ENCODE measurements at places on chromosomes 13 and 19.
A peak's percentile ranks its signal among the peaks of the same experiment; 100 is the strongest.

DNA sequence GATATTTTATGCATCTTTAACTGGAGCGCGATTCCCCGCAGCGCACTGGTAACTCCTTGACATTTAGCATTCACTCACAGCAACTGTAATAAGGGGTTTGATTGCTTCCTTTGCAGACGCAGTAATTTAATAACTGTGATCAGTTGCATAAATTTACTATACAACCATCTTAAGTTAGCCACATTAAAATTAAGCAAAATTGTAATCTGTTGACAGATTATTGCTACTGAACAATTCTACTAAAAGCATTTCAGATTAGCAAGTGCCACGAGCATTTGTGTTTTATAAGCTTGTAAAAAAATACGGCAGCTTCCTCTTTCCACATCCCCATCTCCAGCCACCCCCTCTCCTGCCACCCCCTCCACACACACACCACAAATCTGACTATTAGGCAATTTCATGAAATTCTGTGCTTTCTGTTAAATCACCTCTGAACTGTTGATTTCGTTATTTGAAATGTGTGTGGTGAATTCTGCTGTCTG, 44.4 kb downstream of the TSHZ3 start:
- H3K4me3 ChIP-seq, result no peak overlapping the region
- no peaks in the 10 kb centered on the region for H3K4me1 ChIP-seq
- H3K27ac ChIP-seq, result no peak overlapping the region

DNA sequence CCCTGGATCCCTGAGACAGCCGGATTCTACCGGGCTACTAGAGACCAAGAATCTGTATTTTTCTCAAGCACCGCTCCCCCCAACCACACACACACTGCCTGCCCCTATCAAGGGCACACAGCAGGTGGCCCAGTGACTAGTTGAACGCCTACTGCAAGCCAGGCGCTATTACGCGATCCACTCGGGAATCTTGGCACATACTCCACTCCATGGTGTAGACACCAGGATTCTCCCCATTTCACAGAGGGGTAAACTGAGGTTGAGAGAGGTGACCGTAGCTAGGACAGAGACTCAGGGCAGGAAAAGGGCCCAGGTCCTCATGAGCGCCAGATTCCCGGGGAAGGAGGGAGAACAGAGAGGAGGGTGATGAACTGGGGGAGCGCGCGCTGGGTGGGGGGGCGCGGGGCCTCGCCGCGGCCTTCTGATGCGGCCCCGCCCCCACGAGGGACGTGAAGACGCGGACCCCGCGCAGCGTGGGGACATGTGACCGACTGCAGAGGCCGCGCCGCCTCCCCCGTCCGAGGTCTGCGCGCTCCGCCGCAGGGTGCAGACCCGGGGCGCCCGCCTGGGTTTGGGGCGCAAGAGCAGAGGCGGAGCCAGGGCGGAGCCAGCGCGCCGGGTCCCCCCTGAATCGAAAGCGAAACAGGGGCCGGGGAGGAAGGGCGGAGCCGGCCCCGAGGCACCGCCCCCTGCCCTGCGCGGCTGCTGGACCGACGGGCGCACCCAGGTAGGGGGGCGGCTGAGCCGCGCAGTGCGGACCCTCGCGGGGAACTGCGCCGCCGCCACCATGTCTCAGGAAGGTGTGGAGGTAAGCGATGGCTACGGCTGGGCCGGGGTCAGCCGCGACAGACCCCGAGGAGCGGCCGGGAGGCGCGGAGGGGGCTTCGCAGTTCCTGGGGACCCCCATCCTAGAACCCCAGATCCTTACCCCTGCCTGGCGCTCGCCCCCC, at the start of gene SHFL:
Gene SHFL, plus strand, starts transcription at position 677 of the 950 bp plus-strand sequence. Its CDS starts 111 bp downstream, at position 788.
- DNase-seq, result peak; percentile 78
- H3K36me3 ChIP-seq, result peaks cover 15% of the 10 kb centered on the region
- peak within 1 kb of the TSS; percentile 99 for H3K4me3 ChIP-seq
- no peaks in the 10 kb centered on the region for H3K27me3 ChIP-seq
- H3K4me1 ChIP-seq, result peaks cover 19% of the 10 kb centered on the region

DNA sequence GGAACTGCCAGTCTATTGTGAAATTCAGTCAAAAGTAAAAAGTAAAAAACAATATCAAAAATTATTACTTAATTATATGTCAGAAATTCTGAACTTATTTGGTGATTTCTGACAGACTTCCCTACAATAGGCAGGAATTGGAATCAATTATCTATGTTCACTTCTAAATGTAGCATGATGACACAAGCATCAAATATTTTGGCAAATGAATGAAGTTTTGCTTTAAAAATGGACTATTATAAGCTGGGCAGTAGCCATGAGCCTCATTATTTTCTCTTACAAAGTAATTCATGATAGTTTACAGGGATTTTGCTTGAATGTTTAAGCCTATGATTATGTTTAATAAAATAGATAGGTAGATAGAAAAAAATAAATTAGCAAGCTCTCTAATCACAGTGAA, 582.6 kb downstream of the SLITRK6 start:
- H3K4me1 ChIP-seq, result no peaks in the 10 kb centered on the region
- no peak for DNase-seq
- no peak overlapping the region for H3K4me3 ChIP-seq
- no peaks in the 10 kb centered on the region for H3K36me3 ChIP-seq
- no peak overlapping the region for H3K27ac ChIP-seq

- H3K36me3 ChIP-seq, result peaks cover 4% of the 10 kb centered on the region
- H3K4me1 ChIP-seq, result no peaks in the 10 kb centered on the region
- H3K27me3 ChIP-seq, result no peaks in the 10 kb centered on the region
- no peak overlapping the region for H3K27ac ChIP-seq
- DNase-seq, result no peak
These were observed 22.7 kb downstream of the MIPEP start for GRCh38 chr13:23866420-23867026.

- H3K4me3 ChIP-seq, result no peak overlapping the region
- DNase-seq, result no peak
- no peaks in the 10 kb centered on the region for H3K27me3 ChIP-seq
- H3K36me3 ChIP-seq, result no peaks in the 10 kb centered on the region
These were observed 362.2 kb upstream of the PCDH20 start for GRCh38 chr13:61777899-61778298.

DNA sequence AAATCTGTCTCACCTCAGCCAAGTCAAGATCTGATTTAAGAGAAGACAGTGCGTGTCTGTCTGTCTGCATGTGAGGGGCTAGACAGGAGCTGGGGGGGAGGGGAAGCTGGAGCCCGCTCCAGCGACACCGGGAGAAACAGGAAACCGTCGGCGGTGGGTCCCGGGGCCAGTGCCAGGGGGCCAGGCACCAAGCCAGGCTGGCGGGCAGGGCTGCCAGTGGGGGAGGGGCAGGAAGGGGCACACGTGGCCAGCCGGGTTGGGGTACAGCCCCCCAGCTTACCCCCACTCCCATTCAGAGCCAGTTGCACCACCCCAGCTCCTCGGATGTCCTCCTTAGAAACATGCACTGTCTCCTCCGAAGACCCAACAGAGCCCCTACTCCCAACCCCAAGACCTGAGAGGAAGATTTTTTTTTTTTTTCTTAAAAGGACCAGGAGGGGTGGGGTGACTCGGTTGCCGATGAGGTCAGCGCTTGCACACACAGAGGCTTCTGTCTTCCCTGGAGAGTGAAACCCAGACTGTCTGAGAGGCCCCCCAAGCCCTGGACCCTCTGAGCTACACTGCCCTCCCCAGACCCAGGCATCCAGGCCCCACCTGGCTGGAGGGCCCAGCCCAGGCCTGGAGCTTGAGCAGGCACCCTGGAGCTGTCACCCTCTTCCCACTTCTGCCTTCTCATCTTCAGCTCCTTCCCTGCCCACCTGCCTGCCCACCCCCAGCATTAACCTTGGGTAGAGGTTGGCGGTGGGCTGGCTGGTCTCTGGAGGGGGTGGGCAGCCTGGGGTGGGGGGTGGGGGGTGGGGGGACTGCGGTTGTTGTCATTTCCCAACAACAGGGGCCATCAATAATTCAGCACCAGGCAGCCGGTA, 4.0 kb downstream of the ERF start:
- H3K27ac ChIP-seq, result peak overlapping the region; percentile 46
- H3K4me3 ChIP-seq, result no peak overlapping the region
- H3K36me3 ChIP-seq, result peaks cover 18% of the 10 kb centered on the region
- H3K4me1 ChIP-seq, result peaks cover 43% of the 10 kb centered on the region
- no peaks in the 10 kb centered on the region for H3K27me3 ChIP-seq

DNA sequence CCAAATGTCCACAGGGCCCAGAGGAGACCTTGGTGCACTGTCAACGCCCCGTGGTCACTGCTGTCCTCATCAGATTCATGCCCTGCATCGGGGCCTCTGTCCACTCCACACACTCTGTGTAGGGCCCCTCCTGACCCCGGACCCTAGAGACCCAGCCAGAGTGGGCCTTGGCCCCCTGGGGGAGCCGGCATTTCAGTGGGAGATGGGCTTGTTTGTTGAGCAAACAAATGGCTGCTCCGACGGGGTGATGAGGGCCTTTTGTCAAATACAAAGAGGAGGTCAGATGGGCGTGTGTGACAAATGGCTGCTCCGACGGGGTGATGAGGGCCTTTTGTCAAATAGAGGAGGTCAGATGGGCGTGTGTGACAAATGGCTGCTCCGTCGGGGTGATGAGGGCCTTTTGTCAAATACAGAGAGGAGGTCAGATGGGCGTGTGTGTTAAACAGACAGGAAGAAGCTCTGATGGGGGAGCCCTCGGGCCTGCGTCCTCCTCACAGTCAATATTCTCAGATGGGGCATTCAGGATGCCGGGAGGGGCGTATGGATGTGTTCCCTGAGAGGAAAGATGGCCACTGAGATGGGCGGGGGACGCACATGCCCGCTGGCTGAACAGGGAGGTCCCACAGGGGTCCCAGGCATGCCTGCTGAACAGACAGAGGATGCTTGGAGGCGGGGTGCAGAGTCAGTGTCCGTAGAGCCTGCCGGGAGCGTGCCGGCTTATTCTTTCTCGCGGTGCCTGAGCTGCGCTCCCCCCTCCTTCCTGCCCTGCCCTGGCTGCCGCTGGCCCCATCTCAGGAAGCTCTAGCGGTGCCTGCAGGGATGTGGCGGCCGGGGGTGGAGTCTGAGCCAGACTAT, 36.3 kb downstream of the SMIM24 start:
- no peaks in the 10 kb centered on the region for H3K27me3 ChIP-seq
- DNase-seq, result no peak
- peaks cover 24% of the 10 kb centered on the region for H3K36me3 ChIP-seq
- peaks cover 4% of the 10 kb centered on the region for H3K4me1 ChIP-seq
- H3K27ac ChIP-seq, result no peak overlapping the region

DNA sequence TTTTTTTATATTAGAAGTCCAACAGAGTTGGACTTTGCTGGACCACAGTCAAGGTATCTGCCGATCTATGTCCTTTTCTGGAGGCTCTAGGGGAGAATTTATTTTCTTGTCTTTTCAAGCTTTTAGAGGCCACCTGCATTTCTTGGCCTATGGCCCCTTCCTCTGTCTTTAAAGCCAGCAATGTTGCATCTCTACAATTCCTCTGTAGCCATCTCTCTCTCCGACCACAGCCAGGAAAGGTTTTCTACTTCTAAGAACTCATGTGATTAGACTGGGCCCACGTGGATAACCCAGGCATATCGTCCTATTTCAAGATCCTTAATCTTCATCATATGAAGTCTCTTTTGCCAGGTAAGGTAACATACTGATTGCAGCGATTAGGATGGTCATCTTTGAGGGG, 43.5 kb upstream of the RGCC start:
- H3K4me1 ChIP-seq, result peaks cover 4% of the 10 kb centered on the region
- no peaks in the 10 kb centered on the region for H3K27me3 ChIP-seq
- H3K36me3 ChIP-seq, result no peaks in the 10 kb centered on the region
- no peak overlapping the region for H3K27ac ChIP-seq

- H3K27ac ChIP-seq, result no peak overlapping the region
- peaks cover 6% of the 10 kb centered on the region for H3K4me1 ChIP-seq
- DNase-seq, result no peak
- H3K4me3 ChIP-seq, result peak overlapping the region; percentile 21
These were observed 117.4 kb downstream of the ESD start for GRCh38 chr13:46679369-46680120.

GRCh38 chr13:111530137-111530870, 209.9 kb downstream of the TEX29 start:
- no peaks in the 10 kb centered on the region for H3K36me3 ChIP-seq
- no peak overlapping the region for H3K4me3 ChIP-seq
- no peaks in the 10 kb centered on the region for H3K4me1 ChIP-seq
- H3K27me3 ChIP-seq, result peaks cover 20% of the 10 kb centered on the region
- H3K27ac ChIP-seq, result no peak overlapping the region

DNA sequence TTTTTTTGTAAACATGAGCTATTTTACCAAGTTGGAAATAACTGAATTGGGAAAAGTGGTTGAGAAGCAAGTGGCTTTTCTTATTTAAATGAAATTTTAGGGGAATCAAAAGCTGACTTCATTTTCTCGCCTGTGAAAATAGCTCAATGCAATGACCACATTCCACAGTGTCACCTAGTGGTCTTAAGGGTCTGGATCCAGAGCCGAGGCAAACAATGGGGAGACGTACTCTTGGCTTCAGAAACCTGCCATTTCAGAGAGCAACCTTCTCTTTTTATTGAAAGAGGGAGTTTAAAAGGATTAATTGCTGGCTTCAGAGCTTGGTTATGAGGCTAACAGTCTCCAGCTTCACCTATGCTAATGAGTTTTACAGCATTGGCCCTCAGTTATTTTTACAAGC, 39.7 kb upstream of the RXFP2 start:
- H3K36me3 ChIP-seq, result no peaks in the 10 kb centered on the region
- no peak for DNase-seq
- H3K4me1 ChIP-seq, result no peaks in the 10 kb centered on the region

GRCh38 chr19:56987184-56987583, 132.6 kb upstream of the USP29 start:
- no peak for DNase-seq
- no peak overlapping the region for H3K4me3 ChIP-seq

DNA sequence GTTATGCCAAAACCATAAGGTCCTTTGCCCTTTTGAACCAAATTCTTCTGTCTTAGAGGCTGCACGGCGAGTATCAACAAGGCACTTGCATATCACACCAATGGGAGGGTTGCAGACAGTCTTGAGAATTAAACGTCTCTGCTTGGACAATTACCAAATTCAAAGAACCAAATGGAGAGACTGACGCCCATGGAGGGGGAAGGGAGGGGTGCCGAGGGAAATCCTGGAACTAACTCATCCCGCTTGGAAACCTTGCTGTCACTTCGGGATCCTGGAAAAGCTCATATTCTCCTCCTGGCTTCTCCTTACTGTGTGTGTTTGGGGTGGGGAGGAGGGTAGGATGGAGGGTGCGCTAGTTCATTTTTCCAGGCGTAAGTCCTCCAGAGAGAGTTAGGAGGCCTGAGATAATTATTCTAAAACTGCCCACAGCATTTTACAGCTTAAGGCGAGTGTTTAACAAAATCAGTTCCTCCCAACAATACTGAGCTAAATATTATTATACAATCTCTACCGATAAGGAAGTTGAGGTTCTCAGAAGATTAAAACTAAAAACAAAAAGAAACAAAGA, 425.1 kb downstream of the TSHZ3 start:
- H3K4me3 ChIP-seq, result no peak overlapping the region
- no peak for DNase-seq
- H3K27me3 ChIP-seq, result peaks cover 5% of the 10 kb centered on the region
- H3K27ac ChIP-seq, result no peak overlapping the region
- H3K4me1 ChIP-seq, result no peaks in the 10 kb centered on the region

GRCh38 chr19:55206664-55207500, 2.4 kb downstream of the PTPRH start:
- no peaks in the 10 kb centered on the region for H3K36me3 ChIP-seq
- H3K27ac ChIP-seq, result no peak overlapping the region
- peaks cover 6% of the 10 kb centered on the region for H3K4me1 ChIP-seq
- no peak overlapping the region for H3K4me3 ChIP-seq

GRCh38 chr19:16764793-16765433, 45.3 kb downstream of the NWD1 start:
- no peak overlapping the region for H3K4me3 ChIP-seq
- peaks cover 14% of the 10 kb centered on the region for H3K27me3 ChIP-seq
- no peaks in the 10 kb centered on the region for H3K4me1 ChIP-seq
- H3K27ac ChIP-seq, result no peak overlapping the region

Measured in CD4-positive, alpha-beta T cell (primary cell).